Thyroid gland (tissue), 4 donors: ENCODE measurements at places on chromosomes 1 and 21.

DNA sequence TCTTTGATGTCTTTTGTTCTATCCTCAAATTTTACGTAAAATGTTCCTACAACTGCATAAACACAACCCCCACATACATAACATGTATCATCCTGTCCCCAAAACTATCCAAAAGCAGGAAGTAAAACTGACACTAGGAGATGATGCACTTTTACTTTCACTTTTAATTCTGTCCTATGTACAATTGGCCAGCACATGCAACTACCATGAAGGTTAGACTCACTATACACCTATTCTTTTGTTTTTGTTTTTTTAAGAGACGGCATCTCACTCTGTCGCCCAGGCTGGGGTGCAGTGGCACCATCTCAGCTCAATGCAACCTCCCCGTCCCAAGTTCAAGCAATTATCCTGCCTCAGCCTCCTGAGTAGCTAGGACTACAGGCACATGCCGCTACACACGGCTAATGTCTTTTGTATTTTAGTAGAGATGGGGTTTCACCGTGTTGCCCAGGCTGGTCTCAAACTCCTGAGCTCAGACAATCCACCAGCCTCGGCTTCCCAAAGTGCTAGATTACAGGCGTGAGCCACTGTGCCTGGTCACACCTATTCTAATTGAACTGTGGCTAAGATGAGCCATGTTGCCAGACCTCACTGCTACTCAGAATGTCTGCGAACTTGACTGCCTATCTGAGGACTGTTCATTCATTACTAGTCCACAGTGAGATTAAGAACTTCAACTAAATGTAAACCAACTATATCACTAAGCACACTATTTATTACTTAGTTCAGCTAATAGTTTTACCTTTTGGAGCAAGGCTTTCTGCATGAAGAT lies 48.0 kb downstream of the TOR3A start:
- DNase-seq: no peak

DNA sequence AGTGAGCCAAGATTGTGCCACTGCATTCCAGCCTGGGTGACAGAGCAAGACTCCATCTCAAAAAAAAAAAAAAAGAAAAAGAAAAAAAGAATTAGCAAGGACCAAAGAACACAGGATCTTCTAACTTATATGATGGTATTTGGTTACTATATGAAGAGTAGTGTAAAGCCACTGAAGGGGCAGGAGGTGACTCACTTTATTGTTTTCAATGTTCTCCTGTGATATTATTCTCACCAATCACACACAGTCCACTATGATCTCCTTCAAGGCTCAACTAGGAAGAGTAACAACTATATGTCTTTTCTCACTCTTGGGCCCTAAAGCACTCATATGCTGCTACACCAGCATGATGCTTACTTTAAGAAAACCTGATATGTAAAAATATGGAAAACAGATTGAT lies 26.7 kb downstream of the RC3H1 start:
- DNase-seq: no peak

- no peak for DNase-seq
These were observed 149.1 kb upstream of the USP24 start for GRCh38 chr1:55364216-55364615.

DNA sequence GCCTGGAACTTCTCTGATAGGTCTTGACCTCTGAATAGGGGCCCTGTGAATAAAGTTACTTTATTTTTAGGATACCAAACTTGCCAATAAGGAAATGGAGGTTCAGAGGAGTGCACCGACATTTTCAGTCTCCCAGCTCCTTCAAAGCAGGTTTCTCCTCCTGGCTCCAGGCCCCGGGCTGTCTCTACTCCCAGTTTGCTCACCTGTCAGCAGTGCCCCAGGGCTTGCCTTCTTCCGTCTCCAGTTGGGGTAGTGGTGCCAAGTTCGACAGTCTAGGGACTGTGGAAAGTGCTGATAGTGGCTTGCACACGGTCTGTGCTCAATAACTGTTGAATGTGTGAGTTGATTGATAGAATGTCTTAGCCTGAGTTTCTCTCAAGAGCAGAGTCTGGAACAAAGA lies 149.2 kb downstream of the ACTL8 start:
- DNase-seq: no peak
